Stimulated activated CD4-positive, alpha-beta T cell treated with anti-CD3 and anti-CD28 coated beads, Interleukin-1b, Interleukin-23, amount 100 ng/mL, for 1 hour (primary cell): ENCODE measurements at places on chromosomes 6 and 20.

GRCh38 chr6:89984926-89985750 is 90.9 kb downstream of the GJA10 start:
- no peak for DNase-seq

DNA sequence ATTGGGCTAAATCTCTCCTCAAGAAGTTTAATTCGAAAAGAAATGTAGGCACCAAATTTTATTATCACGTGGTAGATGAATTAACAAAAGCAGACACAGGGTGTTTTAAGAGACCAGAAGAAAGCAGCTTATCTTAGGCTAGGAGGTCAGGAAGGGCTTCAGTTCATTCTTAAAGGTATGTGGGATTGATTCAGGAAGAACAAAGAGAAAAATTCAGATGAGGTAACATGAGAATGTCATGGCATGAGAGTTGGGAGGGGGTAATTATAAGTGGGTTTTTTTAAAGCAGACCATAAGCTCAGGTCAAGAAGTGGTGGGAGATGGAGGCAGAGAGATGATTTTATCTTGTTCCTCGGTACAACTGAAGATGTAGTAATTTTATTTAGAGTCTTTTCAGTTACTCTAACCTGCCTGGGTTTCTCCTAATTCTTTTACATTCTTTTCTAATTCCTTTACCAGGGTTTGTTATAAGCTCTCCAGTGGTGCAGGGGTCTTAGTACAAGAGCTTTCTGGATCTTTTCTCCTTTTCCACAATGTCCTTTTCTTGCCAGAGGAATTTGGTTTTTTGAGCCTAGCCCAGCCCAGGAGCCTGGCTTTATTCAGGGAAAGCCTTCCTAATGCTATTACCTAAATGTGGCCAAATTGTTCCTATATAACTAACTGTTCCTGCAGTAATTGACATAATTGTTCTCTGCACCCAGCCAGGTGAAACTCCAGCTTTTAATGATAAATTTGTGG is 474.1 kb upstream of the BTBD3 start:
- no peak for DNase-seq

GRCh38 chr6:22880686-22881433 is 311.5 kb downstream of the HDGFL1 start:
- DNase-seq: no peak

DNA sequence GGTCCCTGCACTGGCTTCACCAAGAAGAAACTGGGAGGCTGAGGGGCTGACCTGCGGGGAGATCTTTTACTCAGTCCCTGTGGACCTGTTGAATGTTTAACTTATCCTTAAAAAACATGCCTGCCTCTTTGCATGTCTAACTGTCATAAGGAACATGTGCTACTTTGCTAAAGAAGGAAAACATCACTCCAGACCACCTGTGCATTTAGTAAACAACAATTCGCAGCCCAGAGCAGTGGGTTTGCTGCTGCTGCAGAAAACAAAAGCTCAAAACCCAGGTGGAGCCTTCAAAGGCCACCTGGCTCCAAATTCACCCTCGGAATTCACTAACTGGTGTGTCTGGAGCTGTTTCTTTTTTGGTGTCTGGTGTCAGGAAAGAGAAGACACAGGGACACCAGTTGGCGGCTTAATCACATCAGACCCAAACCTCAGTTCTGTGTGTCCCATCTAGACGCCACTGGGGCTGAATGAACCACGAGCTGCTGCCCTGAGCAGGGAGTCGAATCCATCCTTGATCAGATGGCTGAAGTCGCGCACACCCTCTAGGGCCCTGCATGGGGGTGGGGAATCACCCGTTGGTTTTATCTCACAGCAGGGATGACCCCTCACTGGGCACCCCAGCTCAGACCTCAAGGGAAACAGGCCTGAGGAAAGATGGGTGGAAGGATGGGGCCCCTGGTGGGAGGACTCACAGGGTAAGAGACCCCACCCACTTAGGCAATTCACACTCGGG is 344.3 kb downstream of the PREX1 start:
- DNase-seq: no peak

DNA sequence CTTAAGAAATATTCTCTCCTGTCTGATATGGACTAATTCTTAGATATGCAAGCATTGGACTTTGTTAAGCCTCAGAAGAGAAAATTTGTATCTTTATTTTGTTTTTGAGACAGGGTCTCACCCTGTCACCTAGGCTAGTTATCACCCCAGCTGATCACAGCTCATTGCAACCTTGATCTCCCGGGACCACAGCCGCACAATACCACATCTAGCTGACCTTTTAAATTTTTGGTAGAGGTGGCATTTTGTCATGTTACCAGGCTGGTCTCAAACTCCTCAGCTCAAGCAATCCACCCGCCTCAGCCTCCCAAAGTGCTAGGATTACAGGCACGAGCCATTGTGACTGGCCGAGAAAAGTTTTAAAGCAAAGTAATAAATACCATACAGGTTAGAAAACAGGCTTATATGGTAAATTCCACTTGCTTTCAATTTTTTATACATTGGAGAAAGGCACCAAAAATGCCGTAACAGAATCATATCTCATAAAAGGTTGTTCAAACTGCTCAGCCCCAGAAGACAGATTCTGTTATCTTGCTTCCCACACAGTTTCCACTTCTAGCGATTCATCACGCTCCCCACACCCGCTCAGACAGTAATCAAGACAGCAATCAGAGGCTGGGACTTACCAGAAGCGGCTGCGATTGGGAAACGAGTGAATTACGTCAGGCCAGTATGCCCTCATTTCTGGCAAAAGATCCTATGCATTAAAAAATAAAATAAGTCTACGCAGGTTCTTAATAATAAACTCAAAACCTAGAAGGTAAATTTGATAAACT is 13.8 kb downstream of the RNASET2 start:
- no peak for DNase-seq

- no peak for DNase-seq
These were observed 803.7 kb downstream of the GRIK2 start for GRCh38 chr6:102197211-102197610.

- no peak for DNase-seq
These were observed 83.0 kb downstream of the YTHDF1 start for GRCh38 chr20:63132715-63133471.

GRCh38 chr6:17656644-17657043 is 50.1 kb downstream of the NUP153 start:
- no peak for DNase-seq

DNA sequence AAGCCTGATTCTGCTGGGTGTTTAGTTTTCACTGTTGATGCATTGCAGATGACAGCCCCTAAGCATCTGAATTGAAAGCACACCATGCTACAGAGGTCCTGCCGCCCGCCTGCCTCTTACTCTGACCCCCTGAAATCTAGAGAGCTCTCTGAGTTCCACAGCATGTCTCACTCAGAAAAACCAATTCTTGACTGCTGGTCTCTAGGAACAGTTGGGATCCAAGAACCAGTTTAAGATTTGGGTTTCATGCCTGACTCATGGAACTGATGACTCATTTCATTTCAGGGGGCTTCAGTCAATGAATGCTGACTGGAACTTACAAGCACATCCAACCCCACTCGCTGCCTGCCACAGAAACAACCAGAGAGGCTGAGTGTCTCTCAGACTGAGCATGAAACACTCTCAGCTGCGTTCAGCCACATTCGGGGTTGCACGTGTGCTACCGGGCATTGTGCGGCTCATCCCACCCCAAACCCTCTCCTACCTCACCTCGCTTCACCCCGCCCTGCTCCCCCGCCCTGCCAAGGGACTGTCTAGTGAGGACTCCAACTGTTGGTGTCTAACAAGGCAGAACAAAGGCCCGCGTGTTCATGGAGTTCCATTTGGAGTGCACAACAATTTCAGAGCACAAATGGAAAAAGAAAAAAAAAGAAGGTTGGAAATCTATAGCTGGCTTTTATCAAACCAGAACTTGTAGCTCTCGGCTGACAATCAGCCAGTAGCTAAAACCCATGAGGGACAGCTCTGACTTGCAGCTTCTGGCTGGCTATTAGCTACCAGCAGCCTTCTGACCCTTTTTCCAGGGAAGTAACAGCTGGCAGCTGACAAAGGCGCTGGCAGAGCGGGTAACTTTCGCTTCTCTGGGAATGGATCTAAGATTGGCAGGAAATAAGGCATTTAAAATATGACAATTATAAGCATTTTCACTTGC is 20.0 kb upstream of the TRAF3IP2 start:
- DNase-seq: no peak

- DNase-seq: no peak
These were observed 83.0 kb upstream of the FAM184A start for GRCh38 chr6:119161438-119161837.

DNA sequence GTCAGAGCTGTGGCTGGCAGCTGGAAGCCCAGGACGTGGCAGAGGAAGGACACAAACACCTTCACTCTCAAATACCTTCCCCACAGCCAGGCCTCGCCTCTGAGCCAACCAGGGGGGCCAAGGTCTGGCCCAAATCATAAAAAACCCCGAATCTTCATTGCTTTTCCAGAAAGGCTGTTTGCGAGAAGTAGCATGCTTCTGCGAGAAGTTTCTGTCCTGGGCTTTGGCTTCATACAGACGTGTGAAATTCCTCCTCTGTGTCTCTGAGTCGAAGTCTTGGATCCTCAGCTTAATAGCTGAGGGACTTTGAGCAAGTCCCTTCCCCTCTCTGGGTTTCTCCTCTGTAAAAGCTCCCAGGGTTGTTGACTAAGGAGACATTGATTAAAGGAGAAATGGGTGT is 63.0 kb downstream of the CHMP4B start:
- no peak for DNase-seq

DNA sequence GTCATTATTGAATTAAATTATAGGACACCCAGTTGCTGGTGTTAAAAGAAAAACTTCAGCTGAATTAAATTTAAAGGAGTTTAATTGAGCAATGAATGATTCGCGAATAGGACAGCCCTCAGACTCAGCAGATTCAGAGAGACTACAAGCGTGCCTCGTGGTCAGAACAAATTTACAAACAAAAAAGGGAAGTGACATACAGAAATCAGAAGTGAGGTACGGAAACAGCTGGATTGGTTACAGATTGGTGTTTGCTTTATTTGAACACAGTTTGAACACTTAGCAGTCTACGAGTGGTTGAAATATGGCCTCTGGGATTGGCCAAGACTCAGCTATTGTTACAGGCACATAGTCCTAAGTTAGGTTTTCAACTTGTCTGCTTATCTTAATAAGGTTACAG is 25.8 kb upstream of the TNFRSF21 start:
- no peak for DNase-seq

GRCh38 chr6:69988458-69989126 is 122.2 kb downstream of the COL19A1 start:
- DNase-seq: no peak

DNA sequence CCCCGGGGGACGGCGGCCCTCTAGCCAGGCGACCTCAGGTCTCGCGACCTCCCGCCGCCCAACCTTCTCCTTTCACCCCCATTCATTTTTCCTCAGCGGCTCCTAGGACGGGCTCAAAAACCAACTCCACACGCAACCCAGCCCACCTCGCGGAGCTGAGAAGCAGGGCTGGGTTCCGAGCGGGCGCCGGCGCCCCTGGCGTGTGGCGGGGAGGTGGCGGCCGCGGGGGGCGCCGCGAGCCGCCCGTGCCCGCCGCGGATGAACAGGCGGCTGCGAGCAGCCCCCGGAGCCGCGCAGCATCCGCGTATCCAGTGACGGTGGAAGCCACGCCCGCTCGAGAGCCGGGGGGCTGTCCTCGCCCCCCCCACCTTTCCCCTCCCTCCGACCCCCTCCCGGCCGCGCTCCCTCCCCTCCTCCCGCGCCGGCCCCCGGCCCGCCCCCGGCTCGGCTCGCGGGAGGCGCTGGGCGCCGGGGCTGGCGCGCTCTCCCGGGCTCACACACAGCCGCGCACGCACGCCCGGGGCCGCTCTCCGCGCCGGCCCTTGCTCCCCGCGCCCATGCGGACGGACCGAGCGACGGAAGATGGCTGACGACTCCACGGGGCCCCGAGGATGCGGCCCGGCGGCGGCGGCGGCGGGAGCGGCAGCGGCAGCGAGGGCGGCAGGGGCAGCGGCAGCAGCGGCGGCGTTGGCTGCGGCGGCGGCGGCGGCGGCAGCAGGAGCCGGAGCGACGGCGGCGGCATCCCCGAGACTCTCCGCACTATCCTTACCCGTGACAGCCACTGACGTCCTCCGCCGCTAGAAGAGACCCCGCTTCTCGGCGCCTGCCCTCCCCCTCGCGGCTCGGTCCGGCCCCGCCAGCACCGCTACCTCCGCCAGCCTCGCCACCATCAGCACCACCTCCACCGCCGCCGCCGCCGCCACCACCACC is at the start of gene SOBP:
Gene SOBP, plus strand, starts transcription at position 482 of the 930 bp plus-strand sequence. CDS start 500 bp downstream, outside the sequence.
- DNase-seq: no peak

DNA sequence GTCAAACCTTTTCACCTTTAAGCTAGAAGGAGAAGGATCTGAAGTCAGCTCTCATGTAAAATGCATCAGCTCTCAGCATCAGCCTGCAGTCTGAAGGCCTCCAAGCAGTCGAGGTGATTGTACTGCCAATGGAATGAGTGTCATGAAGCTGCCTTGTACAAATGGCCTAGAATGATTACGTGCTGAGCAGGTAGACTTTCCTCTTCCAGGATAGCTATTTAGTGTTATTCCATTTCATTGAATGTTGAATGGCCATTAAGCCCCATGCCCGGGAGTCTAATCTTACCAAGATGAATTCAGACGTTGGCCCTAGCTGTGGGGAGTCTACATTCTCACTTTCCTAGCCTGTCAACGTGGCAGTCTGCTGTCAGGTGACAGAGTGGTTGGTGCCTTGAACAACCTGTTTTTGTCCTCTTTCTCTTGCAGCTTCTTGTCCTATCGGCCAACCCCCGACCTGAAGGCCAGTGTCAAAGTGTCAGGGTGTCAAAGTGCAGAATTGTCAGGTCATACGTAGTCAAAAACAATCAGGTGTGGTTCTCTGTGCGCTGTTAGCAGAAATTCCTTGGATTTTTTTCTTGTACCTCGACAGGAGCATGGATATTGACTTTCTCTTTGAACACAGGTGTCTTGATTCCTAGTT is 95.2 kb upstream of the TIAM2 start:
- no peak for DNase-seq
